AG09319 (cell line): ENCODE measurements at places on chromosomes 13 and 19.

- no peak for DNase-seq
Measured at GRCh38 chr19:16343156-16343555, 18.5 kb downstream of the KLF2 start.

DNA sequence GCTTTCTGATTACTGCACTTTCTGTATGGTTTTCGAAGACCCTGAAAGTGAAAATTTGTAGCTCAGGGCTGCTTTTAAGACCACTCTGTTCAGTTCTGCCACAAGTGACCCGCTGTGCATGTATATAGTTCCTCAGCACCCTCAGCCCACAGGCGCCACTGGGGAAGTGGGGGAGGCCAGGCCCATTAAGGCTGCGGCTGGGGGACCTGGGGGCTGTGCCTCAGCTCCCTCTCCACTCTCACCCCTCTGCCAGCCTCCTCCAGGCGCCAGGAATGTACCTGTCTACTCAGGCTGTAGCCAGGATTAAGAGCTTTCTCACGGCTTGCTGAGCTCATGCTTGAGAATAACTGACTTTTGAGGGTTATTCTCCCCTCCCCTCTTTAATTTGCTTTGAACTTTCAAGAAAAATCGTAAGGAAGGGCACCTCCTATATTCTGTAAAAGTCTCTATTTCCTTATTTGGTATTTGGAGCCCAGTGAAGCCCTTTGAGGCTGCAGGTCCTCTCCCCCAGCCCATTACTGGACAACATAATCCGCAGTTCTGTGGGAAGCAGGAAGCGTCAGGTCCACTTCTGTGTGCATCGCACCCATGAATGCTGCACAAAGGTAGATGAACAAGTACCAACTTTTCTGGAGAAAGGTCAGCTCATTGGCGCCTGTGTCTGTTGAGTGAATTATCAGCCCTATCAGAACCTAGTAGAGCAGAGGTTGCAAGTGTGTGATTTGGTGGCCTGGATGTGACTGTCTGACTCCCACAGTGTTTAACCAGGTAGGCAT is 29.6 kb downstream of the GJA3 start:
- DNase-seq = no peak

GRCh38 chr13:70523622-70524021 is 415.4 kb upstream of the KLHL1 start:
- no peak for DNase-seq

DNA sequence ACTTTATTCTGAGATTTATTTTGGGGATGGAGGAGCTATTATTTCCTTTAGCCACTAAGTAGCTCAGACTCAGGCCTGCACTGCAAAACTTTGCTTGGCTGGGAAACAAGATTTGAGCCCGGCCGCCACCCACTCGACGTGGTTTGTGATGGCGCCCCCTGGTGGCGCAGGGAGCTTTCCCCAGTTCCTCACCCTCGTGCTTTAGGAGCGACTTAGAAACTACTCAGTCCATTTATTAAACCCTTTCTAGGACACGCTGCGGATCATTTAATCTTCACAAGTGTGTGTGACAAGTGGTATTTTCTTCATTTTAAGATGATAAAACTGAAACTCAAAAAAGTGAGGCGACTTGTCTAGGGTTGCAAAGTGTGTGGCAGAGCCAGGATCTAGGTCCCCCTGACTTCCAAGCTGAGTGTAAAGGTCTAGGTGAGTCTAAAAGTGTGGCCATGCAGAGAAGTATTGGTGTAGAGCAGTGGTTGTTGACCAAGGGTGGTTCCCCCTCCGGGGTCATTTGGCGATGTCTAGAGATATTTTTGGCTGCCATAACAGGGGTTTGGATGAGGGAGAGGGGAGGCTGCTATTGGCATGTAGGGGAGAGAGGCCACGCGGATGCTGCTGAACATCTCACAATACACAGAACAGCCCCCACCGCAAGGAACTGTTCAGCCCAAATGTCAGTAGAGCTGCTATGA is 2.2 kb downstream of the CXCL17 start:
- DNase-seq = no peak

DNA sequence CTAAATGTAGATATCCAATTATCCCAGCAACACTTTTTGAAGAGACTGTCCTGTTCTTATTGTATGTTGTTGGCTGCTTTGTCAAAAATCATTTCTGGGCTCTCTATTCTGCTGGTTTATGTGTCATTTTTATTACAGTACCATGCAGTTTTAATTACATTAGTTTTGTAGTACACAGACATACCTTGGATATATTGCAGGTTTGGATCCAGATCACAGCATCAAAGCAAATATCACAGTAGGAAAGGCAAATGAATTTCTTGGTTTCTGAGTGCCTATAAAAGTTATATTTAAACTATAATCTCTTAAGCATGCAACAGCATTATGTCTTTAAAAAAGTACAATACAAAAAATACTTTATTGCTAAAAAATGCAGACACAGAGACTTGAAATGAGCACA is 564.2 kb upstream of the MIR17HG start:
- no peak for DNase-seq

DNA sequence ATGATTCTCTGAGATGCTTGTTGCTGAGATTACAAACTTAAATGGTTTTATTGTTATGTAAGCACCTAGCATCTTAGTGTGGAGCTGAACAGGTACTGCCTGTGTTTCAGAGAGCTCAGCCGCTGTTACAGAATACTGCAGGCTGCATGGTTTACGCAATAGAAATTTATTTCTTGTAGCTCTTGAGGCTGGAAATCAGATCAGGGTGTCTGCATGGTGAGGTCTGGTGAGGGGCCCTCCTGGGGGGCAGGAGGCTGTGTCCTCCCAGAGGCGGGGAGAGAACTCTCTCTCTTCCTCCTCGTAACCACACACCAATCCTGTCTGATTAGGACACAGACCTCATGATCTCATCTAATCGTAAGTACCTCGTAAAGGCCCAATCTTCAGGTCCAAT is 13.1 kb downstream of the ATP11A start:
- no peak for DNase-seq

GRCh38 chr13:60226507-60226906 is 62.8 kb upstream of the DIAPH3 start:
- peak; percentile 5 for DNase-seq

DNA sequence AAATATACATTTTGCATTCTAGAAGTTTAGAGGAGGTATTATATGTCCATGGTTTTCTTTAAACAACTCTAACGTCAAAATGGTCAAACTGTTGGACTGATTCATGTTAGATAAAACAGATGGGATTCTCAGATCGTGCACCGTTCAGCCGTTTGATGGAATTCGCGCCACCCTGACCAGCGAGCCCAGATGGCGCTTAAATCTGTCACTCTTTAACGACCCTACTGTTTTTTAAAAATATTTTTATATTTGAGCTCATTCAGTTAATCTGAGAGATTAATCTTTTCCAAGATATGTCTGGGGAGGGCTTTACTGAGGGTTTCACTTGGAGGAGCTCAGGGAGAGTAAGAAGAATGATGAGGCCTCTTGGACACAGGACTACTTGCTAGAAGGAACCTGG is 164.4 kb downstream of the TM9SF2 start:
- DNase-seq = no peak

DNA sequence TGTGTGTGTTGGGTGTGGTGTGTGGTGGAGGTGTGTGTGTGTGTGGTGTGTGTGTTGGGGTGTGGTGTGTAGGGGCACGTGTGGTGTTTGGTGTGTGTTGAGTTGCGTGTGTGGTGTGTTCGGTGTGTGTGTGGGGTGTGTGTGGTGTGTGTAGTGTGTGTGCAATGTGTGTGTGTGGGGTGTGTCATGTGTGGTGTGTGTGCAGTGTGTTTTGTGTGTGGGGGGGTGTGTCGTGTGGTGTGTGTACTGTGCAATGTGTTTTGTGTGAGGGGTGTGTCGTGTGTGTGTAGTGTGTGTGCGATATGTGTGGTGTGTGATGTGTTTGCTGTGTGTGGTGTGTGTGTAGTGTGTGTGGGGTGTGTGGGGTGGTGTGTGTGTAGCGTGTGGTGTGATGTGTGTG is 6.0 kb upstream of the KPTN start:
- no peak for DNase-seq

GRCh38 chr19:2732883-2733282 is 6.9 kb downstream of the SLC39A3 start:
- no peak for DNase-seq

- DNase-seq = no peak
Measured at GRCh38 chr19:51020988-51021651, 1.6 kb upstream of the KLK10 start.

- peak; percentile 57 for DNase-seq
Measured at GRCh38 chr13:43363156-43363953, 340.0 kb downstream of the DNAJC15 start.

DNA sequence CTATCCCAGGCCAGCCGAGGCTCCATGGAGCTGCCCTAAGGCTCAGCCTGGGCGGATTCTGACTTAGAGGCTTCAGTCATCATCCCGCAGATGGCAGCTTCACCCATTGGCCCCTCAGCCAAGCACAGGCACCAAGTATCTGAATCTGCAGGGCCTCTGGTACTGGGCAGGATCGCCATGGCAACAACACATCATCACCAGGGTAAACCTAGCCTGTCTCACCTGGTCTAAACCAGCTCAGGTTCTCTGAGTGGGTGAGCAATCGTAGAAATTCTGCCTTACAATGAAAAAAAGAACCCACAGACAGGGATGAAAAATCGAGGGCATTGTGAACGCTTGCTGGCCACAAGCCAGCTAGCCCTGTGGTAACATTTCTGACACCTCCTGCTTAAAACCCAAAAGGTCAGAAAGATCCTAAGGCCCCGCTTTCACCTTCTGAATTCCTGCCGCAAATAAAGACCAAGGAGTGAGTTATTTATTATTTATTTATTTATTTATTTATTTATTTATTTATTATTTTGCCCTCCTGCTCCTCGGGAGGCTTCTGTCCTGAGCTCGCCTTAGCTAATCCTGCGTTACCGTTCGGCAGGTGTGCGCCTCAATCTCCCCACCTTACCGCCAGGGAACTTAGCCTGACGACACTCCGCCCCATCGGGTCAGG is 12.0 kb upstream of the CEACAM21 start:
- DNase-seq = no peak
